Fibroblast of lung (primary cell): ENCODE measurements at places on chromosomes 12 and 14.

DNA sequence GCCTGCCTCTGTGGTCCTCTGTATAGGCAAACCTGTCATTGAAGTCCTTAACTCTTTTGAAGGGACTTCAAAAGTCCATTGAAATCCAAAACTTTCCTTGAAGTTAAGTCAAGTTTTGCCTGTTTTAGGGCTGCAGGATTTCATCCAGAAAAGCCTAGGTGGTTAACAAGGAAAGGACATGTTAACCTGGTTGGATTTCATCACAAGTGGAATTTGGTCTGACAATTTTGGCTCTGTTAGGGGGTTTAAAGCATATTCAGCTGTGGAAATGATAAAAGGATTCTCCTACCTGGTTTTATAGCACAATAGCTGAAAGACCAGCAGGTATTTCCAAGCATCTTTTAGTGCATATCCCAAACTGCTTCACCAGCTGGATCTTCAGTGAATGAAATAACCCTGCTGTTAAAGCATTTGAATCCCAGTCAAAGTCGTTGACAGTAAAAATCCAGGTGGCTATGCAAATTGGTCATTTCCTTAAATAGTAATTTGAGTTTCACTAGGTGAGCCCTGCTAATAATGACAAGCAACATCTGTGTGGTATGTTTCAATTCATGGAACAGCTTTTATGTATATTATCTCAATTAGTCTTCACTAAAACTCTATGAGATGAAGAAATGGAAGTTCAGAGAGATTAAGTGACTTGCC, 400.5 kb downstream of the ETNK1 start:
- no peak for DNase-seq

DNA sequence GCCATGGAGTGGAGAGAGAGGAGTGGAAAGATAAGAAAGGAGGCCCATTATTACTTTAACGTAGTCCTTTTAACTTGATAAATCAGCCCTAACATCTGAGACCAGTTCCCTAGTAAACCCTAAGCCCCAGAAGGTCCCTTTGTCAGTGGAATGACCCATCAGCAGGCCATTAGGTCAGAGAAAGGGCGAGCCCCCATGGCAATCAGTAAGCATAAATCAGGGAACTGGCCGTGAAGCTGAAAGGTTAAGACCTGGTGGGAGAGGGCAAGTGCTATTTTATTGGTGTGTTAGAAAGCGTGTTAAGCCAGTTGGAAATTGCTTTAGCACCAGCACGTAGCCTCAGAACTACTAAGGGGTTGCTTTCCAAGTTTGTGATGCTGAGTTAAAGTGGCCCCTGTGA, 708.0 kb downstream of the BCL11B start:
- no peak for DNase-seq

DNA sequence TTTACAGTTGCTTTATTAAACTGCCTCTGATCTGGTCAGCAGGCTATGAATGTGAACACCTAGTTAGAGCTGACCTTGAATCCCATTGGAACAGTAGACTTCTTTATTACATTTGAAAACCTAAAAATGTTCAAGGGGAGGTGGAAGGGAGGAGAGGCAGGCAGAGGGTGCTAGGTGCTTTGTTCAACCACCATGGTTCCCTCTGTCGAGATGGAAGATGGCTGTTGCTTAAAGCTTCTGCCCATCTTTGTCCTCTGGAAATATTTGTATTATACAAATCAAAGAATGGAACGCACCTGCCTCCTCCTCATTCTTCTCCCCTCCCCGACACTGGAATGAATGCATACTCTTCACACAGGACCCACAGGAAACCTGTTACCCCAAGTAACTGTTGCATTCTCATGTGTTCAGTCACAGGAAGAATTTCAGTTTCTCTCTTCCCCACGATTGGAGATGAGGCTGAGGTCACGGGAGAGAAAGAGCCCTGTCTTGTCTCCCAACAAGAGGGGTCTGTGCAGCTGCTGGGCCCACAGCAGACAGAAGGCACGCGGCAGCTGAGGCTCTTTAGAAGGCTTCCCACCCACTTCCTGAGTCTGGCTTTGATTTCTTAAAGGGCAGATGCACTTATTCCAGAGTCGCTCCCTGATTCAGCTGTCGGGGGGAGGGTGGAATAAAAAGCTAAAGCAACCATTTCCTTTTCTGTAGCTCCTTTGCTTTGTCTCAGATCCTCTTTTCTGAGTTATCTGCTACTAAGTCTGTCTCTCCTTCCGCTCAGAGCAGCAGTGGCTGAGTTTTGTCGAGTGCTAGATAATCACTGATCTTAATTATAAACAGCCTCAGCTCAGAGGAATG, 217.9 kb upstream of the BTG1 start:
- peak; percentile 15 for DNase-seq

- DNase-seq = peak; percentile 91
Observed at GRCh38 chr12:28937196-28937595, 211.9 kb upstream of the FAR2 start.

DNA sequence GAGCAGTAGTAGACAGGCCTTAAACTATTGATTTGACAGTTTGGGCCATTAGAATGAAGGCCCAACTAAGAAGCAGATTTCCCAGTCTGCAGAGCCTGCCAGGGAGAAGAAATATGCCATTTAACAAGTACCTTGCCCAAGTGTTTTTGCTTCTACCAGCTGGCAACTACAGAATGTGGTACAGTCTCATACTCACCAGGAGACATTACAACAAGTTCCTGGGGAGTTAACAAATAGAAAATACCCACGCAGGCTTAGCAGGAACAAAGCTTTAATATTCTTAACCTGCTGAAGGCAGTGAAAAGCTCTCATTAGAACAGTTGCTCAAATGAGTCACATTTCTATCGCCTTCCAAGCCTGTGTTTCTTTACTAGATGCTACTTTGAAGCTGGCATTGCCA, 241.0 kb downstream of the TMEM117 start:
- no peak for DNase-seq

DNA sequence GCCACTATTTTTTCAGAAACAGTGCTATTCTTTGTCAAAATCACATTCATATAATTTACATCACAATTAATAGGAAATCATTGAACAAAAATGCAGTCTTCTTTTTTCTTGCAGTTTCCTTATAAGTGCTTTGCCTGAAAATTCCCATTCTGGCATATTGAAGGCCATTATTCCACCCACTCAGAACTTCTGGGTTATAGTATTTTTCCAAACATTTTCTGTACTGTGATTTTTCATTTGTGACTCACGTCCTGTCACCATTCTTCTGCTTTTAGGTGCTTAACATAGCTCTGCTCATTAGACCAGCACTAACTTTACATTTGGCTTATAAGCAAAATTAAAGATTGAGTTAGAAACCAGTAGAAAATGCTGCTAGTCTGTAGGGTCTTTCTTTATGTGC, 241.0 kb upstream of the NPAS3 start:
- DNase-seq = peak; percentile 92

- DNase-seq = no peak
Observed at GRCh38 chr12:53937099-53937498, 1.5 kb upstream of the HOXC13 start.

- DNase-seq = peak; percentile 62
Observed at GRCh38 chr14:68935761-68936214, 43.3 kb downstream of the ACTN1 start.

GRCh38 chr14:61812347-61813095, 50.3 kb downstream of the SNAPC1 start:
- DNase-seq = peak; percentile 7

DNA sequence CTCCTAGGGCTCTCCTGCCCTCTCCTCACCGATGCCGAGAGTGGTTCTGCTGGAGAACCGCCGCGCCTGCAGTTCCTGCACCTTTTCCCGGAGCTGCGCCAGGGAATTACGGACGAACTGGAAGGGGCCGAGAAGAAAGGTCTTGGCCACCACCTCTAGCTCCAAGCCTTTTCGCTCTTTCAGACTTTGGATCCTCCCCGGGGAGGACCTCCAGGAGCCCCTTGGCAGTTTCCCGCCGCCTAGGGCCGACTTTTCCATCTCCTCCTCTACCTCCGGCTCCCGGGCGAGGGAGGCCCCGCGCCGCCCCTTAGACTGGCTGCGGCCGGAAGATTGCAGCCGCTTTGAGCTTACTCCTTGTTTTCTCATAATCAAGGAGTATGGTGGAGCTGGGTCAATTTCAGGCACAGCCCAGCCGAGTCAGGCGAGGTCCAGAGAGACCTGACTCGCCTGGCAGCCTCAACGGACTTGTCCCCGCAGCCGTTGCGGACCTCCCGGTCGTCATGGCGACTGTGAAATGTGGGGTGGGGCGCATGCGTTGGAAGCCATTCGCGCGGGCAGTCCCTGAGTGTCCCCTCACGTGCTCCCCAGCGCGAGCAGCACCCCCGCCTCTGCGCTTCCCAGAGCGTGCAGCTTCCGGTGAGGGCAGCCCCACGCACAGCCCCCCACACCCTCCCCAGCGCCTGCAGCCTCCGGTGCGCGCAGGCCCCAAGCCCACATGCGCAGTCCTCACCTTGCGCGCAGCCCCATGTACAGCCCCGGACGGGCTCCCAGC, at the start of gene DPY19L2:
TSS of gene DPY19L2 (minus strand) at position 466 of the 772 bp plus-strand sequence. CDS start at position 366, 100 bp downstream.
- DNase-seq = peak; percentile 77

GRCh38 chr12:108033090-108033489, 96.0 kb upstream of the WSCD2 start:
- no peak for DNase-seq

GRCh38 chr14:38880643-38881524, 222.2 kb downstream of the SEC23A start:
- DNase-seq = peak; percentile 36

GRCh38 chr12:67358781-67359338, 89.7 kb downstream of the CAND1 start:
- DNase-seq = peak; percentile 92

GRCh38 chr12:65123435-65124063, 2.4 kb upstream of the WIF1 start:
- peak; percentile 55 for DNase-seq

DNA sequence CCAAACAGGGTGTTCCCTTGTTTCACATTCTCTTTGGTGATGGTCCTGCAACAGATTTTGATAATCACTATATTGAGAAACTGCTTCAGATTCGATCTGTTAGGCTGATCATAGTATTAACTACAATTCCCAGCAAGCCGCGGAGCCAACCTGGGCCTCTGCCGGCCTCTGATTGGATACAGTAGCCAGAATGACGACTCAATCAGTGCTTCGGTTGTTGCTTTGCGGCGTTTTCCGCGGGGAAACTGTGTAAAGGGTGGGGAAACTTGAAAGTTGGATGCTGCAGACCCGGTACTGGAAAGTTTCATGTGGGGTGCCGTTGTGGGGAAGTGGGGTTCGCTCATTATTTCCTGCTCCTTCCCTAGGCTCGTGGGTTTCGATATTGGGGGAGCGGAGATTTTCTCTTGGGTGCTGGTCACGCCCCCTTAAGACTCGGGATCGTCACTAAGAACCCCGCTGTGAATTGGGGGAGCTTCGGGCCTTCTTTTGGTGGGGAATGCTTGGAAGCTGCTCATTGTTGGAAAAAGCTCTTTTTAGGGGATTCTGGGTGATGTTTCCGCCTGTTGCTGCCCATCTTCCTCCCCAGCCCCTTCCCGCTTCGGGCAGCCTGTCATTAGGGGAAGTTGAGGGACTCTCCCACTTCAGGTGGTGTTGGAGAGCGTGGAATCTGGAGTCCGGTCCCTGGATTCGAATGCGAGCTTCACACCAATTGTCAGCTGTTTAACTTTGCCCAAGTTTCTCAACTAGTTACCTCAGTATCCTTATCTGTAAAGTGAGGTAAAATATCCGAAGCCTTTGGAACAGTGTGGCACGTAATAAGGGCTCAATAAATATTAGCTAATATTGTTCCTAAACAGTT, at the start of gene RAD51B:
TSS of gene RAD51B (plus strand) at position 217 of the 859 bp plus-strand sequence.
- peak; percentile 76 for DNase-seq

- DNase-seq = no peak
Observed at GRCh38 chr14:100608586-100609330, 21.5 kb upstream of the BEGAIN start.

GRCh38 chr12:50894241-50894640, 51.5 kb downstream of the TMPRSS12 start:
- no peak for DNase-seq

GRCh38 chr14:94022532-94023411, 3.4 kb upstream of the OTUB2 start:
- DNase-seq = no peak

DNA sequence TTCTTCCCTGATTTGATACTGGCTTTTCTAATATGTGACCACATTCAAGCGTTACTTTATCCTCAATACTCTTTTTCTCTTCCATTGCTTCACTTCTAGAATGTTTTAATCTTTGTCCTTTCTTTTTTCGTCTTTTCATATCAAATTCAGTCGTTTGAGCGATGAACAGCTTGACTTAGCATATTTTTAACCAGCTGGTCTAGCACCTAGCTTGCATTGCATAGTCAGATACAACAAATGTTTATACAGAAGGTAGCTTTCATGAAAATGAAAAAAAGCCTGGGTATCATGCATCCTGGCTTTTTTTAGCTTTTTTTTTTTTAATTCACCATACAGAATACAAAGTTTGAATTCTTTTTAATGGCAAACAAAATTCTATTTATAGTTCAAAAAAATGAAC, 1.2 kb downstream of the SOX5 start:
- no peak for DNase-seq

DNA sequence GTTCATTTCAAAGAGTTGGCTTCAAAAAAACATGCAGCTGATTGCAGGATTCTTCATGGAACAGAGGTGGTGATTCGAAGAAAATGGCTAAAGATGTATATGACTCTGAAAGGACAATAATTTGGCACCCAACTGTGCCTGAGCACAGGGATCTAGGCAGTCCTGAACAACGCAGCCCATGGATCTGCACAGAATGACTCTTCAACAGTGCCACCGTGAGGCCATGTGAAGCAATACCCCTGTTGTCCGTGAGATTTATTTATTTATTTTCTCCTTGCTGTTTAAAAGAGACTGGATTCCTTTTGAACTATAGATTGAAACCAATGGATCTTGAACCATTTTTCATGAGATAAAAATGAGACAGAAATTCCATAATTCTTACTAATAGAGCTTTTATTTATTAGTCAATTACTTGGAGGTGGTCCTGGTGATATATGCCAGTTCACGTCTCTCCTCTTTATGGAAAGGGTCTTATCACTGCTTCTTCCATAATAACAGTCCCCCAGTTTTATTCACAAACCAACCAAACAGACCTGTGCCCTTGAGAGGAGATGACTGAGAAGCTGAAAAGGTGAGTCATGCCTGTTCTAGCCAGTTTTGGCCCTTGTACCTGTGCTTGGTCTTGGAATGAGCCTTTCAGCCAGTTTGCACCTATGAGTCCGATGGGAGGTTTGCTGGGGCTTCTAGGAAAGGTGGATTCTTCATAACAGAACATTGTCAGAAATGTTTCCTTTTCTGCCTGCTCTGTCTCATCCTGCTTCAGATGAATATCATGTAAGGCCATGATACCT, 1598.3 kb downstream of the AACS start:
- DNase-seq = no peak

GRCh38 chr12:65525491-65526141, 247.1 kb downstream of the MSRB3 start:
- DNase-seq = peak; percentile 94

DNA sequence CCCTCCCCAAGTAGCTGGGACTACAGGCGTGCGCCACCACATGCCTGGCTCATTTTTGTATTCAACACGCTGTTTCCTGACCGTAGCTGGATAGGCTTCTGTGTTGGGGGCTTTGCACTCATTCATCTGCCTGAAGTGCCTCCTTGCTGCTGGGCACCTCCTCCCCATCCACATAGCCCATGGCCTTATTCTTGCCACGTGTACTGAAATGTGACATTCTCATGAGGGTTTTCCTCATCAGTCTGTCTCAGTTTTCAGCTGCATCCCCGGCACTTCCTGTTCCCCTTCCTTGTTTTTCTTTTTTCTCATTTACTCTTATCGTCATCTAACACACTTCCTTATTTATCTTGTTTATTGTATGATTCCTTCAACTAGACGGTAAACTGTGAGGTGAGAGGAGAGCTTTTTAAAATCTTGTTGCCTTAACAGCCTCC, 36.6 kb downstream of the RCOR1 start:
- DNase-seq = no peak

- peak; percentile 3 for DNase-seq
Observed at GRCh38 chr12:28390206-28390605, 199.9 kb downstream of the CCDC91 start.
